ENCODE measurements at places on chromosomes 2 and 18. TPM values are rescaled to one million over a fixed set of nuclear protein-coding genes. Genes with fewer than 3 reads are reported as not detected.

The ADD2 gene
- 4.8 TPM for total RNA-seq

The CD302 gene
- 0.41 TPM for total RNA-seq

GRCh38 chr2:186641132-186641806 is 51.4 kb downstream of the ITGAV start:
- no peaks in the 10 kb centered on the region for H3K27me3 ChIP-seq
- peaks cover 55% of the 10 kb centered on the region for H3K36me3 ChIP-seq
- H3K4me3 ChIP-seq = no peak overlapping the region
- DNase-seq = no peak
- H3K4me1 ChIP-seq = peaks cover 2% of the 10 kb centered on the region
- no peak overlapping the region for H3K27ac ChIP-seq

DNA sequence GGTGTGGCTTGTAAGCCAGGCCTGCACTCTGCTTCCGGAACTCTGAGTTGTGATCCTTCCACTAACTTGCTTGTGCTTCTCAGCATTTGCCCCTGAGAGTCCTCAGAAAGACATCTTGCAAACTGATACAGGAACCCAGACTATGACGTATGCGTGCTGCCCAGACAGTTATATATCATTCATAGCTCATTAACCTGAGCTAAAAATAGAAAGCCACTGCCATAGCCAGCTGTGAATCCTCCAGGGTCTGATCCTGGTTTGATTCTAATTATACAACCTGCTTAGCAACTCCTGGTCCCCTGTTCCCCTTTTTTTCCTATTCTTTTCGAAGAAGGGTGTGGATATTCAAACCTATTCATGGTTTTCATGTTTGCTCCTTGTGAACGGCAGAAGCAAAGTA is 63.7 kb downstream of the MARCHF4 start:
- no peaks in the 10 kb centered on the region for H3K36me3 ChIP-seq
- no peaks in the 10 kb centered on the region for H3K27me3 ChIP-seq
- DNase-seq = peak; percentile 94
- peaks cover 20% of the 10 kb centered on the region for H3K4me1 ChIP-seq
- H3K27ac ChIP-seq = peak overlapping the region; percentile 69

GRCh38 chr2:48792030-48792429 is 36.5 kb upstream of the LHCGR start:
- H3K4me3 ChIP-seq = no peak overlapping the region
- DNase-seq = no peak
- no peaks in the 10 kb centered on the region for H3K4me1 ChIP-seq
- no peak overlapping the region for H3K27ac ChIP-seq
- no peaks in the 10 kb centered on the region for H3K27me3 ChIP-seq

Measured in astrocyte (in vitro differentiated cells and primary cell).